Bone marrow (tissue), 2 donors: ENCODE measurements at places on chromosomes 2 and 18.

DNA sequence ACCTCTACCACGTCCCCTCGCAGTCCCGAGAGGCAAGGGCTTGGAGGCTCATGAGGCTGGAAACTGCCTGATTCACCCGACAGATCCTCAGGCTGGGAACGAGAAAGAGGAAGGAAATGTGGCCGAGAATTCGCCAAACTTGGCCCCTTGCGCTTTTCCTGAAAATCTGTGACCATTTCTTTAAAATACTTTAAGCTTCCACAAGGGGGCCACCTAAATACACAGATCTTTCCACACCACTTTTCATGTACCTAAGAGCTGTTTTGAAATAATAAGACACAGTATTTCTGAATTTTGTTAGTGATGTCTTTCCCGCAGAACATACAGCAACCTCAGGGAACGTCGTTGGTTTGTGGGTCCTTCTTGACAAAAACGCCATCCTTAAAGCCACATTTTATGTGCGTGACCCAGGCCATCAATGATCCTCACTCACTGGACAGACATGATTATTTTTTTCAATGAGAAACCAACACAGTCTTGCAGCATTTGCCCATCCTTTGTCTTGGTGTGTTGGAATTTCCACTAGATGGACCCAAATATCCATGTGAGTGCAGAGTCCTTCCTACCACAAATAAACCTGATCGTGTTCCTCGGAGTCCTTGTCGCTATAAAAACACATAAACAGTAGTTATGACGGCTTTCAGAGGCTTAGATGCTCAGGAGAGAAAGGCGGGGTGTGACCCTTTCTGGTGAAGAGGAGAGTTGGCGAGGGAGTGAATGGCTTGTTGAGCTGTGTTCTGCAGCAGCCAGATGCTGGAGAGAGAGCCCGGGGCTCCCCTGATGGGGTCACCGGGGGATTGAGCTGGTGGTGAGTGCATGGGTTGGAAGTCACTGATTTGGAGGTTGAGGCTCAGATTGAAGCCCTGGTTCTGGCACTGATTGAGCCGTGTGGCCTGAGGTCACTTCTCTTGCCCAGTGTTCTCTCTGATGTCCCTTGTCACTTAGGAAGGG is 25.0 kb downstream of the DCDC2C start:
- DNase-seq: no peak

GRCh38 chr2:154331784-154332183 is 366.7 kb upstream of the KCNJ3 start:
- no peak for DNase-seq

GRCh38 chr2:138846216-138846821 is 66.1 kb upstream of the NXPH2 start:
- DNase-seq: no peak

GRCh38 chr2:15845737-15846405 is 94.5 kb upstream of the MYCN start:
- DNase-seq: no peak

DNA sequence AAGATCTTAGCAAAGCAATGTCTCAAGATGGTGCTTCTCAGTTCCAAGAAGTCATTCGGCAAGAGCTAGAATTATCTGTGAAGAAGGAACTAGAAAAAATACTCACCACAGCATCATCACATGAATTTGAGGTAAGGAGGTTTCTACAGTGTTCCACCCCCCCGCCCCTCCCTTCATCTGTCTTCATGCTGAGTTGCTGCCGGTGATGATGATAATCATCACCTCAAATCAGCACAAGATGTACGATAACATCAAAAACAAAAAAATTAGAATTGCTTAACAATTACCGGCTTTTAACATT is 14.6 kb downstream of the UGP2 start:
- DNase-seq: peak; percentile 40
